NCI-H1417 treated with DMSO at 0.1 percent for 48 hours (cell line): ENCODE measurements at places on chromosomes 5 and 9.

- no peak for DNase-seq
These were observed 63.3 kb downstream of the DPYSL3 start for GRCh38 chr5:147446523-147446922.

GRCh38 chr9:133603135-133603927, 5.9 kb downstream of the FAM163B start:
- DNase-seq: no peak

- DNase-seq: no peak
These were observed 8.5 kb downstream of the AMBP start for GRCh38 chr9:114069476-114070187.

GRCh38 chr5:96634881-96635280, 27.3 kb upstream of the CAST start:
- DNase-seq: no peak

DNA sequence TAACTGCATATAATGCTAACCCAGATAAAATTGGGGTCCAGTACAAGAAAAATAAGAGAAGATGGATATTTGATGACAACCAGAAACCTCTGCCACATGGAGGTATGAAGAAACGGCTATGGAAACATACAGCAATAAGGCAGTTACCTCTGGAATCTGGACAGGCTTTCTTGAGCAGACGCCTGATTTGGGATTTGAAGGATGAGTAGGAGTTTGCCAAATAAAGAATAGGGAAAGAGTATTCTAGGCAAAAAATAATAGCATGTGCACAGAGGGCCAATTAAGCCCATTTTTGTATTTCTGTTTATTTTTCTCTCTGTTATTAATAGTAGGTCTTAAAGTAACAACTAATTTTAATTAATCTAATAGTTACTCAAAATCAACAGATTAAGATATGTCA, 144.9 kb downstream of the ADAMTSL1 start:
- DNase-seq: no peak

GRCh38 chr9:127202461-127203169, 62.0 kb upstream of the GARNL3 start:
- DNase-seq: no peak

DNA sequence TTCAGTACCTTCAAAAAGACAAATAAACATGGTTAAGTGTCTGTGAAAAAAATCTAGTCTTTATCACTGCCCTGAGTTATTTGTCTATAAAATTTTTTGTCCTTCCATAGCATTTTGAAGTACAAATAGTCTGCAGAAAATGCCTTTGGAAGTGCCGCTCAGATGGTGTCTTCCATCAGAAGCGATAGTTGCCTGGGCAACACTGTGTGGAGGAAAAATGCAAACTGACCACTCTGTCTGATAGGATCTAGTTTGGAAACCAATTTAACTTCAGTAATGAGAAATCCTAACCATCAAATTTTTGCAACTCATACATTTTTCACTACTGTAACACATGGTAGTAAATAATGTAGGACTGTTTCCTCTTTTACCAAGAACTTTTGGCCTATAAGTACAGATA, 449.9 kb downstream of the PRELID2 start:
- no peak for DNase-seq

DNA sequence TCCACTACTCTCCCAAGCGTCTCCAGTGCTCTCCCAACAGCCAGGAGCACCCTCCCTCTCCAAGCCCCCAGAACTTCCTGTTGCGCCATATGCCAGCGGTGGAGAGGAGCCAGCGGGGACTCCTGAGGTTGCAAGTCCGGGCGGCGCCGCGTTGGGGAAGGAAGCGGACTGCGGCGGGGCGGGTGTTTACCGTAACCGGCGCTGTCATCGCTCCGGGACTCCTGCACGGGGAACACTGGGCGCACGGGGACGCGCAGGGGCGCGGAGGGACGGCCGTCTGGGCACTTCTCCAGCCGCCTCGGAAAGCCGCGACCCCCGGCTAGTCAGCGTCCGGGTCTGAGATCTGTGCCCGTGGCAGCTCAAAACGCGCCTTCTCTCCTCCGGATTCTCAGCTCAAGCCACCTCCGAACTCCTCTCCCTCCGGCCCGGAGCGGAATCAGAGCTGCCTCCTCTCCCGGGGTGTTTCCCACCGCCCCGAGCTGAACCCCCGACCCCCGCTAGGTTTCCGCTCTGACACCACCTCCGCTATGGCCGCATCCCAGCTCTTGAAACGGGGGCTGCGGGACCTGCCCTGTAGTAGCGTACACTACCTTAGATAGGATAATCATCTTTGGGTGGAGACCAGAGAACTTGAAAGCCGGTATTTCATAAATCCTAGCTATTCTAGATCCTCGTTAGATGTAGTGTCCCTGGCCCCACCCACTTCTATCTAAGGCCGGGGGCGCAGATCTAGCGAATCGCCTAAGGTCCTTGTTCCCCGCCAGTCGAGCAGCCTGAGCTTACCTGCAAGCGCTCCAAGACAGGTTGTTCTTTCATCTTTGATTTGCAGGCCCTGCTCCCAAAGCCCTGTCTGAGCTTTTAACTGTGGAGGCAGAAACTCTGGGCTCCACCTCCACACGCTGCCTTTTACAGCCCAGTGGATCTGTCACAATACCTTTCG, at the start of gene TRPM6:
Gene TRPM6 (minus strand): TSS at position 881 of the 940 bp plus-strand sequence. CDS start 65 bp downstream, at position 816.
- no peak for DNase-seq

- DNase-seq: no peak
These were observed 232.6 kb downstream of the MAST4 start for GRCh38 chr5:66828548-66829357.

GRCh38 chr9:137114220-137114612, 317 bp downstream of the DPP7 start:
- no peak for DNase-seq

GRCh38 chr5:151523335-151523734, 67.8 kb downstream of the FAT2 start:
- DNase-seq: no peak
